RCC 7860 (cell line): ENCODE measurements at places on chromosomes 2 and 18.

- no peak for DNase-seq
These were observed 164.3 kb upstream of the CHST9 start for GRCh38 chr18:27349284-27349882.

DNA sequence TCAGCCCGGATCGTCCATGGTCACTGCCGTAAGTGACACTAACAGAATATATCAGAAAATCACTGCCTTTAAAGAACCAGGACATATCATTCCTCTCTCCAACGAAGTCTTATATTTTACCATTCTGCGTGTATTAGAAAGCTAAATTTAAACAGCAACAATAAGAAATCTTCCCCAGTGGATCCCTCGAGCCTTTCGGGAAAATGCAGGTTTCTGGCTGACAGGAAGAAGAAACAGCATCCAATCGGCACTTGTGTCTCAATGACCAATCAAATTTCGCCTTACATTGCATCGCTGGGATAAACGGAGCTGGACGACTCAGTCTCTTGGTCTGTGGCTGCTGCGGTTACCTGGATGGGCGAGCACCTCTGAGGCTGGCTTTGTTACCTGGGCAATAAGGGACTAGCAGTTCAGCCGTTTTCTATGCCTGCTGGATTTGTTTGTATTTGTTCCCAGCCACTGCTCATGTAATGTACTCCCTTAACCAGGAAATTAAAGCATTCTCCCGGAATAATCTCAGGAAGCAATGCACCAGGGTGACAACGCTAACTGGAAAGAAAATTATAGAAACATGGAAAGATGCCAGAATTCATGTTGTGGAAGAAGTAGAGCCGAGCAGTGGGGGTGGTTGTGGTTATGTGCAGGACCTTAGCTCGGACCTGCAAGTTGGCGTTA is at the start of gene DUSP19:
DUSP19 (plus strand) TSS at position 284 of the 675 bp plus-strand sequence; CDS start at position 471, 187 bp downstream.
- DNase-seq, result peak; percentile 93

DNA sequence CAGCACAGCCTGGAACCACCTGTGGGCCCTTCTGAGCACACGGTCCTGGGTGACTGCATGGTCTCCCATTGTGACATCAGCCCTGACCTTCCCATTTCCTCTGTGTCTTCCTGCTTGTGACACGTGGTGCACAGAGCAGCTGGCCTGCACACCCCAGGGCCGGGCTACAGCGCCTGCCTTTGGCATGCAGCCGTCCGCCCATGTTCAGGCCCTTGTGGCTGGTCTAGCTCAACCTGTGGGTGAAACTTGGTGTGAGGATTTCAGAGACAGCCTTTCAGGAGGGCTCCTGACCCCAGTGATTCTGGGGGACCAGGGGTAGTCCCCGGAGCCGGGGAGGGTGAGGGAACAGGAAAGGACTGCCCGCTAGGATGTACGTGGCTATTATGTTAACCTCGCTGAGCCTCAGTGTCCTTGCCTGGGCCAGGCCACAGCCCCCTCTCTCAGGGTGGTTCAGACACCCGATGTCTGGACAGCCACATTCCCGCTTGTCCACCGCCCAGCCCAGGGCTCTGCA is 284.8 kb upstream of the HS6ST1 start:
- DNase-seq, result no peak

DNA sequence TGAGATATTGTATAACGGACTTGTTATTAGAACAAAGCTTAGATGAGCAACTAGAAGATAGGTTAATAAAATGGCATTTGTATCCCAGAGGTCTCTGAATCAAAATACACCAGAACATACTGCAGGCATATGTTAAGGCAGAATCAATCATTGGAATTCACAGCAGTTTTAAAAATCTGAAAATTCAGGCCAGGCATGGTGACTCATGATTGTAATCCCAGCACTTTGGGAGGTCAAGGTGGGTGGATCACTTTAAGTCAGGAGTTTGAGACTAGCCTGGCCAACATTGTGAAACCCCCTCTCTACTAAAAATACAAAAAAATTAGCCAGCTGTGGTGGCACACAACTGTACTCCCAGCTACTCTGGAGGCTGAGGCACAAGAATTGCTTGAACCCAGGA is 405.2 kb downstream of the ZEB2 start:
- no peak for DNase-seq

- no peak for DNase-seq
These were observed 47.8 kb upstream of the C2orf74 start for GRCh38 chr2:61114147-61114546.

DNA sequence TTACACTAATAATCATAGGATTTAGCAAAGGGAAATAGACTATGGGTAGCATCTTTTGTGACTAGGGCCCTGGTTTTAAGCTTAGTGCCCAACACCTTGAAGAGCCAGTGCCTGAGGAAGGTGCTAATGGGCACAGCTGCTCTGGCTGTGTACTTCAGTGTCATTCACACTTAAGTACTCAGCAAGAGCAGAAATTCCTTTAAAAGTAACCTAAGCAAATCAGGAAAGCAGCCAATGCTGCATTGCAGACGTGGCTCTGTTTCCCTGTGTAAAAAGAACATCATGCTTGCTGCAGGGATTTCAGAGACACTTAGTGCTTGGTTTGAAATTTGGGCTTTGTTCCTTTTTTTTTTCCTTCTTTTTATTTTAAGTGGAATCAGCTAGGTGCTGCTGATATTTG is 505.4 kb downstream of the SUCLG1 start:
- DNase-seq, result no peak

- DNase-seq, result no peak
These were observed 45.9 kb downstream of the ST6GAL2 start for GRCh38 chr2:106839849-106840595.

DNA sequence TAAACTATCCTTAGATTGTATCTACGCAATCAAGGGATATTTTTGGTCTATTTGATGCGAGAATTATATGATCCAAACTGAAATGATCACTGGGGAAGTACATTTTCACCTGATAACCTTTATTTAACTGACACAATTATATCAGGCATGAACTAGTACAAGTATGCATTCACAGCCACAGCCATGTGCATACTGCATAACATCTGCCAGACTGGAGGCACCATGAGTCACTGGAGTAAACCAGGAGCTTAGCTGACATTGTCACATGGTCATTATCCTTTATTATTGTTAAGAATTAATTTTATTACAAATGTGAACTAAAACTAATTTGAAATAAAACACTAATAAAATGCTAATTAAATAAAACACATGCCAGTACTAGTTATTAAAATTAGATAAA is 1127.1 kb downstream of the DPP10 start:
- no peak for DNase-seq

DNA sequence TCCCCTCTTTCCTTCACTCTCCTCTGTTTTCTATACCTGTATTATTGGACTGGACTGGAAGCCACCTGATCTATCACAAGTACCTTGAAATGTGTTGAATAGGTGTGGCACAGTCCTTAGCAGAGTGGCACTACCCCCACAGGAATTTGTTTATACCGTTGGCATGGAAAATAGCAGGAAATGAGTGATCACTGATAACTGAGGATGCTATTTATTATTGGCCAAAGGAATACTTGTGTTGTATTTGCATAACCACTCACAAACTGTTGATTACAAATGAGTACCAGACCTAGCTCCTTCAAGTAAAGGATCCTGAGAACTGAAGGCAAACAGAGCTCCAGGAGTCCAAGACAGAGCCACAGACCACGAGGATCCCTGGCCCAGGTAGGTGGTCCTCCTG is at the start of gene IL37:
IL37 (plus strand) TSS at position 301 of the 400 bp plus-strand sequence. CDS start 1,848 bp downstream, outside the sequence.
- DNase-seq, result no peak

GRCh38 chr2:217035967-217036366 is 176.1 kb upstream of the TNP1 start:
- DNase-seq, result no peak

- no peak for DNase-seq
These were observed 51.7 kb downstream of the USP14 start for GRCh38 chr18:210075-210474.

- DNase-seq, result no peak
These were observed 50.2 kb upstream of the SIGLEC15 start for GRCh38 chr18:45775241-45775676.

DNA sequence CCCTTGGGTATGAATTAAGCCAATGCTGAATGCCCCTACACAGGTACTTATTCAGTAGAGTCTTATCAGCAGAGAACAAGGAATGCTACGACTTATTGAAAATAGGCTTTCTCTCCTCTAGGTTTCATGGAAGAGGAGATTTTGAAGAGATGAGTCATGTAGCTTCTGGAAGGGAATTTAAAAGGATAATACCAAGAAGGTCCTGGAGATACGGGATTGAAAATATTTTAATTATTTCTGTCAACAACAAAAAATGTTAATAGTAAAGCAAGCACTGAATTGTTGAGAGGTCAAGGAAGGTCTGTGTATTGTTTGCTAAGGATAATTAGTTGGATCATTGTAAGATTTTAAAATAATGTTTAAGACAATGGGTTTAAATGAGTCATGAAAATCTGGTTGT is 293.0 kb upstream of the SPHKAP start:
- DNase-seq, result peak; percentile 57

DNA sequence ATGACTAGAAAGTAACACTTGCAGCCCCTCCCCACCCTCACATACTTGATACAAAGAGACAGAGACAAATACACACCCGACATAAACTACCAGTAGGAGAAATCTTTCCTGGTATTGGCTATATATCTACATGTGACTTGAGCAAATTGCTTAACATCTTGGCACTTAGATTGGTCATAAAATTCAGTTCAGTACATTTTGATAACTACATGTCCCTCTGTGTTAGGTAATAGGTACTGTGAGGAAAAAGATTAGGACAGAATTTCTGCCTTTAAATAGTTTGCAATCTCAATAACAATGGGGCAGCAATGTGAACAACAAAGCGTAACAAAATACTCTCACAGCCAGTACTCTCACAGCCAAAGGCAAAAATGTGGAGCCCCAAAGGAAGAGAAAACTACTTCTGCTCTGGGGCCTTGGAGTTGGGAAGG is 670.0 kb upstream of the ACVR2A start:
- DNase-seq, result no peak

DNA sequence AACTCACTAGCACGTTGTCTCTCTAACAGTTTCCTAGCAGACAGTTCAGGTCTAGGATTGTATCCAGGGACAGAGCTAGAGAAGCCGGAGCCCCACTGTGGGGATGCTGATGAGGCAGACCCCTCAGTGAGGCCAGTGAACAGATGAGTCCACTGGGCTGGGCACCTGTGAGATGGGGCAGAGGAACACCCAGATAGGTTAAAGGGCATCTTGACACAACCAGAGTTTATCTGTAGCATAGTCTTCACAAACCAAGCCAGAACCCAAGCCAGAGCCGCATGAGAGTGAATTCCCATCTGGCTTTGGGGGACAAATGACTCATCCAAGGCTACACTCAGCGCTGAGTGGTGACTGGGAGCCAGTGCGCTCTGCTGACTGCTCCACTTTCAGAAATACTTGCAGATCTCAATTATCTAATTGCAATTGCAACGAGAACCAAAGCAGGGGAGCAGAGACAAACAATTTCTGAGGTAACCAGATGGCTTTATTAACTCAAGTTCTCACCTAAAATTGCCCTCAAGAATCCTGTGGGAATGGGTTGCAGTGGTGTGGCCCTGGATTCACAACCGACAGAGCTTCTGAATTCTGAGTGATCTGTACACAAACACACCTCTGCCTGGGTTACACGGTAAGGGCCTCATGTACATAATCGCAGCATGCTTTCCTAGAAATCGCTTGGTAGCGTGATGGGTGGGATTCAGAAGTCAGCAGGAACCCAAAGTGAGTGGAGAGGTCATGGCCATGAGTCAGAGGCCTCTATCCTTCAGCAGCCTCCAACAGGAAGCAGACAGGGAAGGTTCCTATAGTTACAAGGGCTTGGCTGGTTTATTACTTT is 48.7 kb upstream of the MSH2 start:
- peak; percentile 95 for DNase-seq

- no peak for DNase-seq
These were observed 177.7 kb downstream of the SRBD1 start for GRCh38 chr2:45433363-45433762.

GRCh38 chr2:69405306-69405705 is 18.3 kb upstream of the GFPT1 start:
- DNase-seq, result no peak

- no peak for DNase-seq
These were observed 44.3 kb upstream of the TNFRSF11A start for GRCh38 chr18:62280786-62281185.

GRCh38 chr2:24971286-24971535 is 544 bp downstream of the DNAJC27 start:
- no peak for DNase-seq

- DNase-seq, result no peak
These were observed 428.7 kb upstream of the ID2 start for GRCh38 chr2:8252997-8253694.

DNA sequence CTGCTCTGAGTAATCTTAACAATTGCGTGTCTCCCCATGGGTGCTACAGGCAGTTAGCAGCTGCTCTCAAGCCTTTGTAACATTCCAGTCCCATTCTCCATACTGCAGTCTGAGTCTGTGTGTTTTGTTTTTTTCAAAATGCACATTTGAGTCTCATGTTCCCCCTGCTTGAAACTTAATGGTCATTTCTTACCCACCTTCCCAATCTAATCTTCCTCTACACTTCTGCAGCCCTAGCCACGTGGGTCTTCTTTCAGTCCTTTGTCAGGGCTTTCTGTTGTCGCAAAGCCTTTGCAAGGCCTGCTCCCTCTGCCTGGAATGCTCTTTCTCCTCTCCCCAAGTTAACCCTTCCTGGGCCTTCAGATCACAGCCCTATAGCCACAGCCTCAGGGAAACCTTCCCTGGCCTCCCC is 24.5 kb downstream of the ELAC1 start:
- no peak for DNase-seq

DNA sequence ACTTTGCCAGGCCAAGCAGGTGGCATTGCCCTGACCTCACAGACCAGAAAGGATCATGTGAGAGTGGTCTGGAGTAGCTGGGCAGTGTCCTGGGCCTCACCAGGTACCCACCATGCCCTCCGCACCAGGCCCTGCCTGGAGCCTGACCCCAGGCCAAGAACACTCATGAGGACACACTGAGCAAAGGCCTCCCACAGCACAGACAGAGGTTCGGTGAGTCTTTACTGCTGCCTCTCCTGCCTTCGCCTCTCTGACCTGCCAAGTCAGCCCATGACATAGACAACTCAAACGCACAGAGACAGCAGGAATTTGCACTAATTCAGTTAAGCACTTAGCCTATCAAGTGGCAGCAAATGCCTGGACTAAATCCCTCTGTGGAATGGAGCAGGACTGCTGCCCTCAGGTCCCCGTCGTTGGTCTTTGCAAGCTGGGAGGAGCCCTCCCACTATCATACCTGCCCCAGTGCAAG is 62.5 kb downstream of the RHOB start:
- DNase-seq, result no peak

DNA sequence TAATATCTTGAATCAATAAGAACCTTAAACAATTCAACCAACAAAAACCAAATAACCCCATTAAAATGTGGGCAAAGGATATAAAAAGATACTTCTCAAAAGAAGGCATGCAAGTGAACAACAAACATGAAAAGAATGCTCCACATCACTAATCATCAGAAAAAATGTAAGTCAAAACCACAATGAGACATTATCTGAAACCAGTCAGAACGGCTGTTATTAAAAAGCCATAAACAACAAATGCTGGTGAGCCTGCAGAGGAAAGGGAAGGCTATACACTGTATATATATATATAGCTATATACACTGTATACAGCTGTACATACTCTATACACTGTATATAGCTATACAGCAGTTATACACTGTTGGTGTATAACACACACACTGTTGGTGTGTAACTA is 47.8 kb upstream of the GALNT13 start:
- DNase-seq, result no peak
